Gastroesophageal sphincter (tissue), 4 donors: ENCODE measurements at places on chromosomes 5 and 9. TPM values are rescaled to one million over a fixed set of nuclear protein-coding genes. Genes with fewer than 3 reads are reported as not detected.
A peak's percentile ranks its signal among the peaks of the same experiment; 100 is the strongest.

DNA sequence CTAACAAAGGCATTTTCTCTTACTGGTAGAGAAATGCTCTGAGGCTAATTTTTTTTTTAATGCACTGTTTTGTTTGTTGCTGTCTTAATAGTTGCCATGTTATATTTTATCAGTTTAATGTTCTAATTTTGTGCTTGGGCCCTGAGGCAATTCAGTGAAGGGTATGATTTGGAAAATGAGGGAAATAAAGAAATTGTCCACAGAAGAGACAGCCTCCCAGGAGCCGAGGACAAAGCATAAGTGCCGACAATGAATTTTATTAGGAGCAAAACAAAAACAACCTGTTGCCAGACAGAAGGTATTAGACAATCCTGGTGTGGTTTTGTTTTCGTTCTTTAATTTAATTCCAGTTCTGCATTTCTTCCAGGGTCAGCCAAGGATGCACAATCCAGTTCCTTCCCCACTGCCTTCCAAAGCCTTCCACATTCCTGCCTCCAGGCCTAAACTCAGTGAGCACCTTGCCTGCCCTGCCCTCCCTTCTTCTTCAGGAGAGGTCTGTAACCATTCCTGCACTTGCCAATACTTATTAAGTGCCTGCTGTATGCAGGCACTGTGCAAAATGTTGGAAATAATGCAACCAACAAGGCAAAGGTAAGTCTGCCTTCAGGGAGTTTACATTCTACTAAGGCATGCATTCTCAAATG is 4.3 kb upstream of the TCOF1 start:
- ATAC-seq: no peak

DNA sequence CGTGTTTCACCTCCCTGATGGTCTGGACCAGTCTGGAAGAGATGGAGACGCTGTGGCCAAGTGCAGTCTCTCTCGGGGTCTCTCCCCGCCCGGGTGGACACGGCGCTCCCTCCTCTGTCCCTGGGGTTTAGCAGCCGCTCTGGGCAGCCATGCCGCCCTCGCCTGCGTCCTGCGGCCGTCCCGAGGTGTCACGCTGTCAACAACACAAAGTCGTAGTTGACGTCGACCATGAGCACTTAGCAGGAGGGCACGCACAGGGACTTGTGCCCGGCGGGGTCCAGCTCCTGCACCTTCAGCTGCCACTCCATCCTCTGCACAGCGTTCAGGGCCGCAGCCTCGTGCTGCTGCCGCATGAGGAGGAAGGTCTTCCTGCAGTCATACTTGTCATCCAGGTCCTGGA is 368.9 kb downstream of the CDH9 start:
- ATAC-seq: peak; percentile 19

The ZNG1C gene
- 14.5 TPM for total RNA-seq

The VAV2 gene
- total RNA-seq: 8.4 TPM

The IRGM gene
- not detected for total RNA-seq
